ENCODE measurements at places on chromosomes 6 and 20.

DNA sequence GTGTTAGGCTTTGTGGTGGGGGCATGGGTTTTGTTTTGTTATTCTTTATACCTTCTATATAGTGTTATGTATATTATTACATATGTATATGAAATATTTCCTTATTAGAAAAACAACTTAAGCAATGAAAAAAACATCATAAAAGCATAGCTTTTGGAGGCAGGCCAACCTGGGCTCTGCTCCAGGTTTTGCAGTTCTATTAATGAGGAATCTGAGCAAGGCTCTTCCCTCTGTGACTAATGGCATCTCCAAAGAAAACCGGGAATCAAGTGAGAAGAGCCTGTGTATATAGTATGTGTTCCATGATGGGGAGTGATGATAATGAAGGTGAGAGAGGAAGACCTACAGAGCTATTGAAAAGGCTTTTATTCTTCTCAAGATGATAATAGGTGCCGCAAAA, 291.1 kb downstream of the CLIC5 start:
- no peak for DNase-seq

DNA sequence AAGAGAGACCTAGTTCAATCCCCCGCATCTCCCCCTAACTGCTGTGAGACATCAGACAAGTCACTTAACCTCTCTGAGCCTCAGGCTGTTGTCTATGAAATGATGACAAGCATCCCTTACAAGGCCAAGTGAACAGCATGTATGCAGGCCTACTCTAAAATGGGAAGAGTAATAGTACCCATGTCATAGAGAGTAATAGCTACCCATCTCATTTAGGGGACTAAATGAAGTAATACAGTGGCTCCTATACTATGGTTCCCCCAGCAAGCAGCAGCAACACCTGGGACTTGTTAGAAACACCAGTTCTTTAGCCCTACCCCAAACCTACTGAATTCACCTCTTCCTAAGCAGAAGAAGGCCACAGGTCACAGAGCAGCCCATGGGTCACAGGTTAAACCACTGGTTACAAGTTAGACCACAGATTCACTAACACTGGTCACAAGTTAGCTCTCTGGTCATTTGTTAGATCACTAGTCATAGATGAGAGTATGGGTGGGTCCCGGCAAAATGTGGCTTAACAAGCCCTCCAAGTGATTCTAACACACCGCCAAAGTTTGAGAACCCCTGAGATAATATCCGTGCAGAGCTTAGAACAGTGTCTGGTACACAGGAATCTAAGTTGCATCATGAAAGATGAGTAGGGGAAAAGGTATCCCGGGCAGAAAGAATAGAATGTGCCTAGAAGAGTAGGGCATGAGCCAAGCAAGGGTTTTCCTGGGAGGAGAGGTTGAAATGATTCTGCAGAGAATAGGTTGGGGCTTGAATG, 1.4 kb downstream of the DEFB124 start:
- no peak for DNase-seq

DNA sequence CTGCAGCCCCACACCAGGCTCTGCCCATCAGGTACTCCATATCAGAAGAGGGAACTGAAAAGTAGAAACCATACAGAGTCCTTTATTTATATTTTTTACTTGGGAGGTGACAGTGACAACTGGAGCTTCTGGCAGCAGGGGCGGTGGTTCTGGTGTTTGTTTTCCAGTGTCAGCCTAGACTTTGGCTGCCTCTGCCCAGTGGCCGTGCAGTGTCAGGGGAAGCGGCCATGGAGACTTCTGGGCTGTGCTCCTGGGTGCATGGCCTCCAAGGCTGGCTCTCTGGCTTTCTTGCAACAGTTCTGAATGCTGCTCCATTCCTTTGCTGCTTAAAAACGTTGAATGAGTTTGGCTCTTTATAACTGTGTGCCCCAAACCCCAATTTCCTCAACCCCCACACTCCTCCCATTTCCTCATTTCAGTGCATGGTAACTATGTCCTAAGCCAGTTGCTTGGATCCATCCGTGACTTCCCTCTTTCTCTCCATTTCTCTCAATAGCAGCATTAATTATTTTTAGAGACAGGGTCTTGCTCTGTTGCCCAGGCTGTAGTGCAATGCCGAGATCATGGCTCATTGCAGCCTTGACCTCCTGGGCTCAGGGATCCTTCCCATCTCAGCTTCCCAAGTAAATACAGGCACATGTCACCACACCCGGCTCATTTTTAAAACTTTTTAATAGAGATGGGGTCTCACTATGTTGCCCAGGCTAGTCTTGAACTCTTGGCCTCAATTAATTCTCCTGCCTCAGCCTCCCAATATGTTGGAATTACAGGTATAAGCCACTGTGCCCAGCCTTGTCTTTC, 141.1 kb upstream of the SGK1 start:
- DNase-seq: no peak

DNA sequence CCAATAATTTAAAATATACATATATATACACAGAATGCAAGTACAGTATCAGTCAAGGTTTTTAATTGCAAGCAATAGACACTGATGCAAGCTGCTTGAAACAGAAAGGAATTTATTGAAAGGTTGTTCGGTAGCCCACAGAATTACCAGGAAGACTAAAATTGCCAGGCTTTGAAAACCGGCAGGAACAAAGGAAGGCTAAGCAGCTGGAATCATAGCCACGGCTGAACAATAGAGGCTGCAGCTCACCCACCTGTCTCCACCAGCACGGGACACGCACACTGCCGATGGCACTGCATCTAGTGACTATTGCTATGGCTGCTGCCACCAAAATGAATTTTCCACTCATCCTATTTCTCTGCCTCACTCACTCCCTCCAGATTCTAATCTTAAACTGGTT, 22.0 kb upstream of the L3MBTL3 start:
- DNase-seq: no peak

DNA sequence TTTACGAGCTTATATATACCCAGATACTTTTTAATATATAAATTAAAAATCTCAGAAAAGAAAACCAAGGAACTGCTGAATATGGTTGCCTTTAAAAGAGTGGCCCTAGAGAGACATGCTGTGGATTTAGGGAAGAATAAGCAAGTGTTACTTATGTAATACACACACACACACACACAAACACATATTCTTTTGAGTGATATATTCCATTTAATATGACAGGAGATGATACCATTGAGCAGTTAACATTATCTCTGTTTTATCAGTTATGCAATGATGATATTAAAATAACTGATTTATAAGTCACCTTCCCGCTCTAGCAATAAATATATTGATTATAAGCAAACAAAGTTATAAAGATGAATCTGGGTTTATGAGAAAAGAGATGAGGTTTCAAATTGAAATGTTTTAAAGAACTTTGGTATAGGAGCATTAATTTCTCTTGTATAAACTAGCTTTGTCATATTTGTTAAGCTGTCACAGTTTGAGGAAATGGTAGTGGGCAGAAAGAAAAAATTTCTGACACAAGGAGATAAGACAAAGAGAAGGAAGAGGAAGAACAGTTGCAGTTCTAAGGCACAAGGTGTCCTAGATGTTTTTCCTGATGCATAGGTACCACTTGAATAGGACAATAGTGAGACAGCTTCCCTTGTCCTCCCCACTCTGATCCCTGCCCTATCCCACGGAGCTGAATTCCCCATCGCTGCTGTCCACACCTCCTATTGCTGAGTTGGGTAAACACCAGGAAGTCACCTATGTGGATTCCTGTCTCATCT, 26.4 kb downstream of the GPX5 start:
- no peak for DNase-seq

- DNase-seq: no peak
Observed at GRCh38 chr20:30485331-30486102, 771.9 kb upstream of the DEFB115 start.

GRCh38 chr6:27562027-27562410, 89.1 kb upstream of the ZNF184 start:
- DNase-seq: no peak
